HuH-7.5 (cell line): ENCODE measurements at places on chromosomes 1 and 21.

- DNase-seq, result no peak
Observed at GRCh38 chr1:18764362-18764761, 95.1 kb downstream of the TAS1R2 start.

GRCh38 chr1:6099787-6100765 is 54.4 kb downstream of the KCNAB2 start:
- DNase-seq, result no peak

GRCh38 chr1:66325594-66326380 is 208.2 kb upstream of the SGIP1 start:
- no peak for DNase-seq

DNA sequence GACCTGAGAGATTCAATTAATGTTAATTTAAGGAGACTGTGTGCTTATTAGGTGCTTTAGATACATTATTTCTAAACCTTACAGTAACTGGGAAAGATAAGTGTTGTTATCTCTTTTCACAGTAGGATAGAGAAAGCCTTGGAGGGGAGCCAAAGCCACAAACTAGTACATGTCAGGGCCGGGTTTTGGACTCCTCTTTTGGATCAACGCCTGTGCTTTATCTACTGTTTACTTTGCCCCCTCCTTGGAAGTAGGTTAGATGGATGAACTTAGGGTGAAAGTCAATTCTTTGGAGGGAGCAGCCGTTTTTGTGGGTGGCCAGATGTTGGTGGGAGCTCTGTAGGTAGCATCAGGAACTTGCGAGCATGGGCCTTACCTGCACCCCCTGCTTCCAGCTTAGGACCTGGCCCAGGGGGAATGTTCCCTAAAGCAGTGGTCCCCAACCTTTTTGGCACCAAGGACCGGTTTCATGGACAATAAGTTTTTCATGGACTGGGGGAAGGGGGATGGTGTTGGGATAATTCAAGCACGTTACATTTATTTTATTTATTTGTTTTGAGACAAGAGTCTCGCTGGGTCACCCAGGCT is 1.7 kb downstream of the HHAT start:
- no peak for DNase-seq

- no peak for DNase-seq
Observed at GRCh38 chr1:21648791-21649190, 20.4 kb downstream of the RAP1GAP start.

- no peak for DNase-seq
Observed at GRCh38 chr1:41493117-41493536, 8.6 kb upstream of the EDN2 start.

DNA sequence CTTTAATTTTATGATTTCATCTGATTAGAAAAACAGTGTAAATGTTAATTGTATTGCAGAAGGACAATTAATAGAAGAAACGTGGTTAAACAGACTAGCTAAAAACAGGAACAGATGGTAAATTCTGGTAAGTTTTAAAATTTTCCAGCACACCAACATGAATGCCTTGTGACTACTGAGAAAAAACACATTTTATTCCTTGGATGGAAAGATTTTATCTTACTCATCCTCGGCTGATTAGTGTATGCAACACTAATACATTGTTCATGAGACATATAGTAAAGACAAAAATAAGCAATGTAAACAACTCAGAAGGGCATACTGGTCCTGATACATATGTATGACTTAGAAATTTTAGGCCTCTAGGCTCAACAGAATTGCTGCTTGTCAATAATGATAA is 4.9 kb upstream of the AK5 start:
- DNase-seq, result no peak

DNA sequence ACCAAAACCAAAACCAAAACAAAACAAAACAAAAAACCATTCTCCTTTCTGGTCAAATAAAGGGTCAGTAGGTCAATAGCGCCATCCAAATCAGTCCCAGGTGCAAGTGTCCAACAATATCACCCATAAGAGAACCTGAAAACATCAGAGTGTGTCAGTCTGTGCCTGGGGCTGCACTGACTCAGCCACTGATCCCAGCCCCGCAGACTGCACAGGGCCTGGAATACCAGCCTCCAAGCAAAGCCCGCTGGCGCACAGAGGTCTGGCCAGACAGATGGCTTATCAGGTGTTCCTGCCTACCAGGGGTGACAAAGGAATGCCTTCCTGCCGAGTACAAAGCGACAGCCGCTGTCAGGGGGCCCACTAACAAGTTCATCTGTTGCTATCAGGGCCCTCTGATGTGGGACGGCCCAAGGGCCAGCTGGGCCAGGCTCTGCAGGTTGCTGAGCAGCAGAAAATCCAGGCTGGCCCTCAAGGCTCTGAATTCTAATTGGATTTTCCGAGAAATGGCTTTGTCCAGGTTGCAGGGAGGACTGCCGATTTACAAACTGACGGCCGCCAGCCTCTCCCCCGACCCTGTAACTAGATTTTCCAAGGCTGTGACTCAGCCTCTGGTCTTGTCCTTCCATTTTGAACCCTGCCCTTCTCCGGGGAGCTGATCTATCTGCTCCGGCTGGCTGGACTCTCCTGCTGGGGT is 13.7 kb upstream of the TMEM51 start:
- DNase-seq, result no peak

DNA sequence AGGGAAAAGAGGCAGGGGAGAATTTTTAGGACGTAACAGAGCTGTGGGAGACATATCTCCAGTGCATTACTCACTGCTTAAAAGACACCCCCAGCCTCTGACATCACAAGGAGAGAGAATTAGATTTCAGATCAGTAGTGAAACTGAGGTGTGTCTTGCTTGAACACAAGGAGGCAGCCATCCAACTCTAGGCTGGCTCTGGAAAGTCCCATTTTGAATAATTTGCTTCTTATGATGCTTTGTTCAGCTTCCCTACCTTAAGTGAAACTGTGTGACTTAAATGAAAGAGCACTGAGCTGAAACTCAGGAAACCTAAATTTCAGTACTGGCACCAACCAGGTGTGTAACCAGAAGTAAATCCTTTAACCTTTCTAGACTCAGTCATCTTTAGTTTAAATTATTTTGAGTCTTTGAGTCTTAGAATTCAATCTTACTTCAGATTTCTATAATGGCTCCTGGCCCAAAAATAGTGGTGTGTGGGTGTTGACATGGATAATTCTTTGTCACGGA is 251.6 kb upstream of the SGIP1 start:
- DNase-seq, result no peak

- DNase-seq, result no peak
Observed at GRCh38 chr1:20184481-20184900, 1.4 kb upstream of the UBXN10 start.

DNA sequence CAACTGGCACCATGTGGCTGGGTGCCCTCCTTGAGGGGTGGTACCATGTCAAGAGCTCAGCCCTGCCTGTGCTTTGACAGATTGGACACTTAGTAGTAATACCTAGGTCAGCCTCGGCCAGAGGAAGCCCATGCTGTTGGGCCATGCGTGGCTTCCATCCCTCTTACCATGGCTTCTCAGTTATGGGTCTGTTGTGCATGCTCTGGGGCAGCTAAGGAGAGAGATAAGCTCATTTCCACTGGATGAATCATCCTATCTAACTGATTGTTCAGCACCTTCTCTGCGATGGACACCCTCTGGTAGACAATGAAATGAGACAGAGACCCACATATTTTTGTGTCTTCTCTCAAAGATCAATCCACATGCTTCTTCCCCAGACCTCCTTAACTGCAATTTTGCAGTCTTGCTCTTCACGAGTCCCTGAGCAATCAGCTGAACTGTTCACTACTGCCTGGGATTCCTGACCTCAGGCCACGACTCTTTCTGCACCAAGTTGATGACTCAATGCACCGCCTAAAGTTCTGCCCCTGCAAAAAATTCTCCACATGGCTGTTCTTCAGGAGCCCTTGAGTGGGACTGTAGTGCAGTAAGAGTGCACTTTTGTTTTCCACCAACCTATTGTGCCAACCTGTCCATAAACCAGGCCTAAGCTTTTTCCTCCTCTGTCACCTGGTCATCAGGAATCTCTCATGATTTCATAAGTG is 6.9 kb upstream of the TRIM62 start:
- no peak for DNase-seq

GRCh38 chr1:207672522-207673130 is 27.7 kb downstream of the CR1L start:
- peak; percentile 45 for DNase-seq
